ENCODE measurements at places on chromosomes 6 and 20.

GRCh38 chr6:6565488-6565887 lies 23.0 kb upstream of the LY86 start:
- no peak for DNase-seq

GRCh38 chr20:4012589-4012988 lies 2.8 kb downstream of the RNF24 start:
- no peak for DNase-seq

- no peak for DNase-seq
Observed at GRCh38 chr6:66961191-66961590, 1254.2 kb upstream of the EYS start.

GRCh38 chr20:2800521-2801285 lies at the start of gene CPXM1:
TSS of gene CPXM1 (minus strand) at chr20:2800627. CDS start at chr20:2800572, 55 bp downstream.
- DNase-seq = no peak

GRCh38 chr6:30818391-30818841 lies 65.9 kb upstream of the DDR1 start:
- no peak for DNase-seq

- DNase-seq = no peak
Observed at GRCh38 chr6:18087396-18088165, 34.9 kb downstream of the NHLRC1 start.

DNA sequence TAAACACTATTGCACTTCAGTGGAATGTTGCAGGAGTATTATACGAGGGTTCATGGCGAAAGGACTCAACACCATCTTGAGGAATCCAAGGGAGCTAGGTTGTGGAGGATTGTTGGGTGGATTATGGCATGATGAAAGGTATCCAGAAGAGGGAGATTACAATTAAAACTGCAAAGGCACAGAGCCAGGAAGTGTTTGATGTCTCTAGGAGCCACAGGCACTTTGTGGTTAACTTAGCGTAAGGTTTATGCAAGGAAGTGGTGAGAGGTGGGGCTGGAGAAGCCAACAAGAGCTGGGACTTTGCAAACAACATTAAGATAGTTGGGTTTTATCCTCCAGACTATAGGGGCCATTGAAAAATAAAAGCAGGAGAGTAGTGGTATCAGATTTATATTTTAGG lies 86.6 kb upstream of the TPD52L1 start:
- DNase-seq = peak; percentile 25

GRCh38 chr6:10310330-10310653 lies 104.6 kb downstream of the TFAP2A start:
- DNase-seq = no peak

DNA sequence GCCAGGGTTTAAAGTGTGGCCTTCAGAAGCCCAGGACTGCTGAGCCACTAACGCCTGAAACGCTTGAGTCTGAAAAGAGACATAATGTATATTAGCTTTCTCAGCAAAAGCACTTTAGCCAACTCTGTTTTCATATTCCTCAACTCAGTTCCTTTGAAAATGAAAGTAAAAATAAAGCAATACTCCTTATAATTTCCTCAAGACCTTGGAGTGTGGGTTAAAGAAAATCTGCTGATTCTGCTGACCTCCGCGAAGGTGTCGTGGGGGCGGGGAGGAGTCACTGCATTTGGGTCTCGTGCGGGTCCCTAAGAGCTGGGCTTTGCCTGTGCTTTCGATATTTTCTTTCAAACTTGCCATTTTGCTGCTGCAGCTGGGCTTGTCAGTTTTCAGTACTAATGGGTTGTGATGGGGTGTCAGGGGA lies 142.2 kb upstream of the ARID1B start:
- DNase-seq = no peak

GRCh38 chr6:7993399-7993798 lies 70.8 kb downstream of the BLOC1S5 start:
- no peak for DNase-seq

Data from HFF-Myc (cell line).